Esophagus squamous epithelium (tissue), 5 donors: ENCODE measurements at places on chromosomes 16 and 17. TPM values are rescaled to one million over a fixed set of nuclear protein-coding genes. Genes with fewer than 3 reads are reported as not detected.

Gene CNTROB
- 12.4 TPM for total RNA-seq

Gene C1QBP
- 163 TPM for total RNA-seq

Gene NEUROD2
- not detected for total RNA-seq

DNA sequence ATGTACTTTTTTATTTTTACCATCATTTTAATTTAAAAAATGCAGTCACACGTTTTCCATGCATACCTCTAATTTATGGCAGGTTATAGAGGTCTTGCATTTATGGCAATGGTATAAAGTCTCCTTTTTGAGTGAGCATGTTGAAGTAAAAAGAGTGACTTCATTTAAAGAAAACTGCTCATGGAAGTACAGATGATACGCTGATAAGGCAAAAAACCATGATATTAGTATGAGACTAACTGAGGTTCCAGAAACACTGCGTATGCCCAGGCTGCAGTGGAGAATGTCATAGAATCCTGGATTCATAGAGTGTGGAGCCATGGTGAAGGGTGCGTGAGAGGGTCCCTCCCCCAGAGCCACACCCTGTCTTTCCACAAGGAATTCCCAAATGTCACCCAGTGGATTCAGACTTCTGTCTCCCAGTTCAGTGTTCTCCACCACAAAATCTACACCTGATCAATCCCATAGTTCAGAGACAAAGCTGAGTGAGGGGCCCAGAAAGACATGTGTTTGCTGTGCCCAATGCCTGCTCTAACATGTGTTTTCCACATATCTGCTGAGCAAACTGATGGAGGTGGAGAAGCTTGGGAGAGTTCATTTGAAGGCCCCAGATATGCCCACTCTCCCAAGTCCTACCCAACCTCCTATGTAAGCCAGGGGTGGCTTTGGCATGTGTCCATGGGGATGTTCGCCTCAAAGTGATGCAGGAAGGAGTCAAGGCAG is 69.4 kb downstream of the SLC6A2 start:
- no peak for DNase-seq

GRCh38 chr17:70808596-70808995 is 639.3 kb downstream of the KCNJ2 start:
- DNase-seq = no peak

DNA sequence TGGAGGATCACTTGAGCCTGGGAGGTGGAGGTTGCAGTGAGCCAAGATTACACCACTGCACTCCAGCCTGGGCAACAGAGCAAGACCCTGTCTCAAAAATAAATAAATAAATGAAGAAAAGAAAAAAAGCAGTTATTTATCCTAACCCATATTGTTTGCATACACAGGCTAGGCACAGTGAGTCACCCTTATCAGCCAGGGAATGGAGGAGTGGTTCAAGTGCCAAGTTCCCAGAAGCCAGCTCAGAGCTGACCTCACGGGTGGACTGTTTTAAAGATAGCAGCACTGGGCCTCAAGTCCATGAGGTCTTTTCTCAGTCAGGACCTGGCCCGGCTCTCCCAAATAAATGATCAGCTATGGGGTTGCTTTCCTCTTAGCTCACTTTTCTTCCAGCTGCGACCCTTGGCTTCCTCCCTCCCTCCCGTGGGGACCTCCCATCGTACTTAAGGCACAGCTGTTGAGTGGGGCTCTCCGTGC is 22.6 kb upstream of the MGAT5B start:
- no peak for DNase-seq

GRCh38 chr16:74577882-74578366 is 29.0 kb downstream of the GLG1 start:
- DNase-seq = no peak
